ENCODE measurements at places on chromosomes 2 and 18.

GRCh38 chr2:170310876-170311502 is 133.0 kb downstream of the MYO3B start:
- DNase-seq: peak; percentile 34

GRCh38 chr2:20432714-20433113 is 14.2 kb upstream of the RHOB start:
- DNase-seq: no peak

- no peak for DNase-seq
Measured at GRCh38 chr2:132929786-132930185, 259.8 kb upstream of the LYPD1 start.

GRCh38 chr2:177296040-177296439 is 31.5 kb upstream of the NFE2L2 start:
- DNase-seq: peak; percentile 31

GRCh38 chr2:241803387-241804325 is 5.3 kb upstream of the NEU4 start:
- peak; percentile 27 for DNase-seq

- peak; percentile 96 for DNase-seq
Measured at GRCh38 chr2:189836644-189837043, 52.4 kb downstream of the PMS1 start.

DNA sequence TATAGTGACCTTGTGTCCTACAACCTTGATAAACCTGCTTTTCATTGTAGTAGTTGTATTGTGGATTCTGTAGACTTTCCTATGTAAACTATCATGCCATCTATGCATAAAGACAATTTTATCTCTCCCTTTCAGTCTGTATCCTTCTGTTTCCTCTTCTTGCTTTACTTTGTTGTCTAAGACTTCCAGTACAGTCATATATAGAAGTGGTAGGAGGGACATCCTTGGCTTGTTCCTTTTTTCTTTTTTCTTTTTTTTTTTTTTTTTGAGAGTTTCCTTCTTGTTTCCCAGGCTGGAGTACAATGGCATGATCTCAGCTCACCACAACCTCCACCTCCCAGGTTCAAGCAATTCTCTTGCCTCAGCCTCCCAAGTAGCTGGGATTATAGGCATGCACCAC is 39.7 kb downstream of the UBE2F start:
- no peak for DNase-seq

- DNase-seq: peak; percentile 36
Measured at GRCh38 chr2:43073401-43073825, 153.0 kb downstream of the ZFP36L2 start.

DNA sequence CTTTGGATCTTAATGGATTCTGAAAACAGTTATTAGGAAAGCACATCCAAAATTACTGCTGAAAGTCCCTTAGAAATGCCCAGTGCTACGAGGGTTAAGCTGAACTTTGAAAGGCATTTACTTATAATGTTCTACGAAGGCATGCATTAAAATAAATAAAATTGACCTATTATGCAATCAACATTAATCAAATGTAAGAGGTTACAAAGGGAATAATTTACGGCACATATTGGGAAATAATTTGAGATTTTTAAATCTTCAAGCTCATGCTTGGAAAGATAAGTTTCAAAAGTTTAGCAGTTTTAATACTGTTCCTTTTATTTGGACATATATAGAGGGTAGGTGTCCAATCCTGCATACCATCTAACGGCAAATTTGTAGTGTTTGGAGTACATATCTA is 1564.1 kb upstream of the DDX18 start:
- no peak for DNase-seq

- no peak for DNase-seq
Measured at GRCh38 chr2:160380000-160380570, 113.5 kb downstream of the RBMS1 start.

GRCh38 chr18:13914756-13915155 is 580 bp downstream of the MC2R start:
- no peak for DNase-seq

Data from fibroblast of gingiva (primary cell).